ENCODE measurements at places on chromosomes 16 and 17.

GRCh38 chr16:84791088-84791487, 28.7 kb upstream of the CRISPLD2 start:
- no peak for DNase-seq

GRCh38 chr16:24070851-24071250, 185.3 kb upstream of the CACNG3 start:
- DNase-seq: peak; percentile 36

- DNase-seq: no peak
Measured at GRCh38 chr17:51006601-51007000, 114.1 kb downstream of the SPAG9 start.

DNA sequence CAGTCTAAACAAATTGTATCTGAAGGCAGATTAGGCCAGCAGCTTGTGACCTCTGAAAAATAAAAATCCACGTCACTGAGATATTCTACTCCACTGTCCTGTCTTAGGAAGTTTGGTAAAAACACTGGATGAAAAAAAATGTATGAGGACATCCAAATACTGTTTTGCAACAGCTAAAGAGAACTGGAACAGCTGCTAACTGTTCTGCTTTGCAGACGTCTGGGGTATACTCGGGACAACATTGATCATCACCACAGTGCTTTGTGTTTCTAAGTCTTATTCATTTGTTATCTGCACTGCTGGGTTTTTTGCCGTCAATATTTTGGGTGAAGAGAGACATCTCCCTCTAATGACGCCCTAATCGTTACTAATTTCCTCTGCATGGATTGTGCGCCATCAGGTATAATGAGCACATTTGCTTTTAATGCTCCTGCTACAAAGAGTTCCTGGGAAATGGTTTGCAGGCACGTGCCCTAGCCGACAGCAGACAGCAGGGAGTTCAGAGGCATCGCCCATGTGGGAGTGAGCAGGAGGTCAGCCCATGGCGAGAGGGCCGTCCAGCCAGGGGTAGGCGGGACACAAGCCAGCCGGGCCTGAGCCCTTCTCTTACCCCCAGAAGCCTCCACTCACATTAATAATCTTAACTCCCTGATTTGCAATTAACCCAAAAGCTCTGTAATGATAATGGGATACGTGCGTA, 87.0 kb downstream of the CBLN1 start:
- DNase-seq: no peak

DNA sequence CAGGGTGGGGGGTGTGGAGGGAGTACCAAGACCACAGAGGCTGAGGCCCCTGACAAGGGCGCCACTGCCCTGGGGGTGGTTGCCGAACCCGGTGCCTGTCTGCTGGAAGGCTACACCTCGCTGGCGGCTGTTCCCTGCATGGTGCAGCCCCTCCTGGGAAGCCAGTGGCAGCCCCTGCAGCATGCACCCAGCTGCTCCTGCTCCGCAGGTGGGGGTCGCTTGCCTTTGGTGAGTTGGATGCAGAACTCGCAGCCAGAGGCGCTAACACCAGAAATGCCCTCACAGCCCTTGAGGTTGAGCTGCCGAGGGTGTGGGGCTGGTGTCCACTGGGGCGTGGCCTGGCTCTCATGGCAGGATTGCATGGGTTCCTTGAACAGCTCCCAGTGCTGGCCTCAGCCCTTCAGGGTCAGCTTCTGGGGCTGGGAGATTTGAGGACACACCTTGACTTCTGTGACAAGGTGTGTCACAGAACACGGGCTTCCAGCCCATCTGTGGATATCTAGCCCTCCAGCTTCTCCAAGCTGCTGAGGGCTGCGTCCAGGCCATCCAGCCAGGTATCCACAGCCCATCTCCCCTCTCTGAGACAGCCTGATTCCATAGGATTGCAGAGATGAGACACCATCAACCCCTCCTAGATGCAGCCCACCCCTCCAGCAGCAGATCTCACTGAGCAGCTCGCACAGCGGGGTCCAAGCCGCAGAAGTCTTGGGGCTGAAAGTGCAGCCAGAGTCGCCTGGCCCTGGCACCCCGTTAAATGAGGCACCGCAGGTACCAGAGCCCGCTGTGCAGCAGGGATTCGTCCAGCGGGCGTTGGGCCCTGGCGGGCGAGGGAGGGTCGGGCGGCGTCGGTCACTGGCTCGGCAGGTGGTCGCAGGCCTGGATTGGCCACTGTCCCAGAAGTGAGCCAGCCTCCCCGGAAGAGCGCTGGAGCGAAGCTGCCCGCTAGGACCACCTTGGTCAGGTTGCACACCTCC, 586.3 kb downstream of the KCNJ18 start:
- DNase-seq: no peak

- DNase-seq: no peak
Measured at GRCh38 chr16:76612497-76612896, 335.3 kb downstream of the CNTNAP4 start.

GRCh38 chr17:77295241-77295853, 154.6 kb downstream of the SEC14L1 start:
- no peak for DNase-seq

DNA sequence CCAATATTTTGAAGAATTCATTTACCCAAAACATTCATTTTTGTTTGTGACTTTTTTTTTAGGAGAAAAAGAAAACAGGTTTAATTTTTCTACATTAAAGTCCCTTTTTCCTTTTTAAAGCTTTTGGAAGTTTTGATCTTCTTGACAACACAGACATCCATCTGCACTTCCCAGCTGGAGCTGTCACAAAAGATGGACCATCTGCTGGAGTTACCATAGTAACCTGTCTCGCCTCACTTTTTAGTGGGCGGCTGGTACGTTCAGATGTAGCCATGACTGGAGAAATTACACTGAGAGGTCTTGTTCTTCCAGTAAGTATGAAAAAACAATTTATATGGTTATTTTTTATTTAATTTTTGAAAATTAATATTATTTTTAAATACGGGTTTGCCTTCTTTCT, 37.2 kb downstream of the SIAH1 start:
- no peak for DNase-seq

DNA sequence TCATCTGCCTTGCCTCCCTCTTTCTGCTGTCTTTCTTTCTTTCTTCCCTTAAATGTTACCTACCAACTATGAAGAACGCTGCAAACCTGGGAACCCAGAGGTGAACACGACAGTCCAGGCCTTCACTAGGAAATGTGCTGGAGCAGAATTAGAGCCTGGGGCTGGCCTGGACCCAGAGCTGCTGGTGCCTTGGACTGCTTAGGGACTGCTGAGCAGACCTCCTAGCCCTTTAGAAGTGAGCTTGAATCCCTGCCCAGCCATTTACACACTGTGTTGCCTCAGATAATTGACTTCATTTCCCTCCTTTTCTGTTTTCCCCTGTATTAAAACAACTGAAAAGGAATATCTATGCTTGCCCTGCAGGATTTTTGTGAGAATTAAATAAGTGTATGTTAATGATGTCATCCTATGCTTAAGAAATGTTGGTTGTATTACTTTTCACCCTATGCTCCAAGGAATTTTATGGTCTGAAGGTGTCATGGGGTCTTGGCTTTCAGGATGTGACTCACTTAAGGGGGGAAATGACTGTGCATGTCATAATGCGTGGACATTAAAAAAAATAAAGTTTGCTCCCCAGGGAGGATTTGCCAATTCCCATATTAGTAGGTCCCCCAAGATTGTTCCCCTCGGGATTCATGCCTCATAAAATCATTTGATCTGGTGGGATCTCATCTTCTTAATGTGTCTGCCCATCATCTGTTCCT, 11.5 kb downstream of the CDH13 start:
- DNase-seq: no peak

GRCh38 chr16:86494565-86495356, 15.6 kb upstream of the FOXF1 start:
- no peak for DNase-seq

- no peak for DNase-seq
Measured at GRCh38 chr16:50036426-50036825, 11.4 kb downstream of the CNEP1R1 start.

- DNase-seq: peak; percentile 23
Measured at GRCh38 chr17:59754552-59754951, 47.1 kb downstream of the VMP1 start.

DNA sequence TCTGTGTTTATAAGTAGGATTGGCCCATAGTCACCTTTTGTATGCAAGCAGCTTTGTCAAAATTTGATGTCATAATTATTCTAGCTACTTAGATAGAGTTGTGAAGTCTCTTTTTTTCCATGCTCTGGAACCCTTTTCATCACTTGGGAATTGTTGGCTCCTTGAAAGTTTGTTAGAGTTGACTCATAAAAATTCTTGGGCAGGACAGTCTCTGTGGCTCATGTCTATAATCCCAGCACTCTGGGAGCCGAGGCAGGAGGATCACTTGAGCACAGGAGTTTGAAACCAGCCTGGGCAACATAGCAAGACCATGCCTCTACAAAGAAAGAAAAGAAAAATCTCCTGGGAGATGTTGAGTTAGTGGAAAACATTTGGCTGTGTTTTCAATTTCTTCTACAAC, 45.7 kb upstream of the MRC2 start:
- DNase-seq: no peak

GRCh38 chr17:60493847-60494321, 32.2 kb downstream of the APPBP2 start:
- no peak for DNase-seq

GRCh38 chr16:3045758-3046640, at the start of gene MMP25:
TSS of gene MMP25 (plus strand) at chr16:3046561. CDS start at chr16:3046918, 357 bp downstream.
- DNase-seq: no peak

DNA sequence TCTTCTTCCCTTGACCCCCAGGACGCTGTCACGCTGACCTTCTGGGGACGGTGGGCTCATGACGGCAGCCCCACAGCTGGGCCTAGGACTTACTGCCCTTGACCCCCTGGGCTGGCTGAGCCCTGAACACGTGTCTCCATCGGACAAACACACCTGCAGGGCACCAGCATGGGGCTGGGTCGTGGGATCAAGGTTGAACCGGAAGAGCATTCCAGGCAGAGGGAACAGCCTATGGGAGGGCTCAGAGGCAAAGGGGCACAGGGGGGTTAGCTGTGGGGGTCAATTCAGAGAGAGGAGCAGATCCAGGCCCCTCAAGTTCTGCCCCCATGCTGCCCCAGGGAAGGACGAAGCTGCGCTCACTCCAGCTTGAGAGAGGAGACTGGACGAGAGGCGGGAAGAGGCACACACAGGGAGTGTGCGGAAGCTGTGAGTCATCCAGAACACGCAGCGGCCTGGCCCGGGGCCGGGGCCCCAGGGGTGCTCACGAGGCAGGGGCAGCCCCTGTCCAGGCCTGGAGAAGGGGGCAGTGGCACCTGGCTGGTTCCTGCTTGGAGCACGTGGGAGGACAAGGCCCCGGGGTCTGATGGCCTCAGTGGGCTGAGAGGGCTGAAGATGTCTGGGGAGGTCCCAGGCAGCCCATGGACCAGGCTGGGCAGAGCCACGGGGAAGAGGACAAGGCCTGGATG, 9.9 kb downstream of the SSTR5 start:
- no peak for DNase-seq

GRCh38 chr17:64063766-64064224, 43.4 kb upstream of the ICAM2 start:
- peak; percentile 60 for DNase-seq

DNA sequence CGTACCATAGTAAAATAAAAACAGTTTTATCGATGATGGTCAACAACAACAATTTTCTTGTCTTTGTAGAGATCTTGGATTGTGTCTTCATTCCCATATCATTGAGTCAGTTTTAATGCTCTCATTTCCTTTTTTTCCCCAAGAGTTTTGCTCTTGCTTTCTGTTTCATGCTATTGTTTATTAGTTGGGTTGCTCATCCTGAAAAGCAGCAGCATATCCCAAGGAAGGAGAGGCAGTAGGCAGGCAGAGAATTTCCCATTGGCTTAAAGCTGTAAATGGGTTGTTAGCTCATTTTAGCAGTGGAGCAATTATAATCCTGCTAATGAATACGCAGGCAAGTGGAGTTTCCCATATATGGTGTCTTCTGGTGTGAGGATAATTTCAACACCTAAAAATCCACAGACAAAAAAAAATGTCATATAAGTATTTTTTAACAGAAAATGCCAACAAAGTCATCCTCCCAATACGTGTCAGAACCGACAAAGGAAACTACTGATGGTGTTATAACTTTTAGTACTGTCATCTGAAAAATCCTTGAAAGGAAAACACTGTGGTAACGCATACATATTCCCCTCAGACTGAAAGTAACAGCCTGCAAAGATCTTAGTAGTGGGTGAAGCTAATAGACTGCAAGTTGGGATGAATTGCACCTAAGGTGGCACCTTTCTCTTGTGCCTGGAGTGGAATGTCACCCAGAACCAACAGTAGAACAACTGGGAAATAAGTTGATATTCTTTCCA, 218.3 kb downstream of the FTO start:
- no peak for DNase-seq

DNA sequence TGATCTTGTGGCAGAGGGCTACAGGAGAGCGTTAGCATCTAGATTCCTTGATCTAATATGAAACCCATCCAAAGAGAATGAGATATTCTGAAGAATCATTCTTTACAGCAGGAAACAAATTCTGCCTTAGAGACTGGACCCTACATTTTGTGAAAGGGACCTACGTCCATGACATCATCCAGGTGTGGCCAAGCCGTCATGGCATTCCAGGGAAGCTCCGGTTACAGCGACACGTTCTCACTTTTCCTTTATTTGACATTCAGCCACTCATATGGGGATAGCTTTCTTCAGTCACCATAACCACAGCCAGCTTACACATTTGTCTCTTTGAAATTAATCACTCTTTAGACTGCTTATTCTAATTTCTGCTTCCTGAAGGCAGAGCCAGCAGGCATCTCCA, 408.1 kb downstream of the XYLT1 start:
- no peak for DNase-seq

- DNase-seq: no peak
Measured at GRCh38 chr16:68361485-68361884, 50.7 kb downstream of the PRMT7 start.

- no peak for DNase-seq
Measured at GRCh38 chr17:17180141-17180603, 26.0 kb downstream of the PLD6 start.

GRCh38 chr17:56393156-56393555, 200.3 kb upstream of the NOG start:
- no peak for DNase-seq

DNA sequence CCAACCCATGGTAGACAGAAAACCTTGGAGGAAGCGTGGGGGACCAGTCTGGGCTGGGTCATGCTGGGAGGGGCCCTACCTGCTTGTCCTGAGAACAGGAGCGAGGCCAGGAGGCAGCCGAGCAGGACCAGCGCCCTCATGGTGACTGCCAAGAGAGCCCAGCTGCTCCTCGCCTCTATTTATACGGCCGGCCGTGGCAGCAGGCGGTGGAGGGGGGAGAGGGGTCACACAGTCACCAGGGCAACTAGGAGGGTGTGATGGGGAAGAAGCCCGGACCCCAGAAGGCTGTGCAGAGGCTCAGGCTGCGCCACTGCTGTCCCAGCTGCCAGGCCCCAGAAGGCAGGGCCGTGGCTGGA, at the start of gene SRL:
SRL (minus strand) TSS at position 153 of the 356 bp plus-strand sequence; CDS start at position 140, 13 bp downstream.
- no peak for DNase-seq

All from CD4-positive, alpha-beta T cell treated with Interleukin-17A for 1 hour (primary cell).